GM12864 (cell line): ENCODE measurements at places on chromosomes 7 and 10.

DNA sequence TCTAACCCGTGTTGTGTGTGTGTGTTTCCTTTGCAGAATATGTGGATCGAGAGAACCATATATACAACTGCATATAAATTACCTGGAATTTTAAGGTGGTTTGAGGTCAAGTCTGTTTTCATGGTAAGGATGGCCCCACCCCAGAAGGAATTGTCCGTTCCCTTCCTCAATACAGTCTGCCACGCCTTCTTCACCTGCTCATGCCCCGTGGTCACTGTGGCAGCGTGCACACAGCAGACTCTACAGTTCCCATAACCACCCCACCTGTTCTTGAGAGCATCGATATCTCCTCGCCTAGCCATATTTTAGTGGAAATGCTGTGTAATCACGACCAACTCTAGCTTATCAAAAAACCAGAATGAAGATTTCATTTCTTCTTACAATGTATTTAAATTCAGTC, 134.0 kb upstream of the NPS start:
- no peak for DNase-seq

- no peak for DNase-seq
These were observed 6.8 kb downstream of the ATG9B start for GRCh38 chr7:151017370-151017952.

GRCh38 chr10:15789793-15790525, 70.2 kb upstream of the ITGA8 start:
- DNase-seq, result no peak

DNA sequence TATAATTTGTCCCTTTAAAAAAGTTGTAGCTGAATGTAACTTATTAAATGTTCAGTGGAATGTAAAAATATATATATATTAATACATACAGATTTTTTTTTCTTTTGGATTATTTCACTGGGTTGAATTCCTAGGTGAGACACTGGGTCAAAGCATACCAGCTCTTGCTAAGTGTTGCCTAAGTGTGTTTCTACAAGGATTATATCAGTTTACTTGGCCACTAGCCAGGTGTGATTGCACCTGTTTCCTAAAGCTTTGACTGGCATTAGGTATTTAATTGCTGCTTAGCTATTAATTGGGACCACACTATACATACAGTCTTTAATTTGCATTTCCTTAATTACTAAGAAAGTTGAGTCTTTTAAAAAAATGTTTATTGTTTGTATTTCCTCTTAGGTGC, 5.5 kb upstream of the ELOVL3 start:
- no peak for DNase-seq

DNA sequence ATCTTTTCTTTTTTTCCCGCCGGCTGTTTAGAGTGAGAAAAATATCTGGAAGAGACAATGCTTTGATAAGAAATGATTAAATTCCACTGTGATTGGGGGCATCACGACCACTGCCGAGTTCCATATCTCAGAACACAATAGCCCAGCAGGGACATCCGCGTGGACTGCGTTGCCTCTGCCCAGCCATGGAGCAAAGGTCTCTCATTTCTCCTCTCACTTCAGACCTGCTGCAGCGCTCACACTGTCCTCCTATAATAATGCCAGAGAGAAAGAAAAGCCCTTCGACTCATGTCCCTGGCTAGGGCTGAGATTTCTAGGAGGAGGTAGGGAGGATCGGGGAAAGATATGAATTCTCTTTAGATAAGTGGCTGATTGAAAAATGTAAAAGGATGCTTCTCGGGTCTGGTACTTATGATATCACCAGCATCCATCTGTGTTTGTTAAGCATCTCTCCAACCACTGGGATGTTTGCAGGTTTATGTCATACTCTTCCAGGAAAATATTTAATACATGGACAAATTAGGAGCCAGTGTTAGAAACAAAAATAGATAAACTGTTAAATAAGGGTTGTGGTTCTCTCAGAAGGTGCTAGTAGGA, 472.9 kb upstream of the AKR1E2 start:
- no peak for DNase-seq

GRCh38 chr7:15737601-15738000, 51.1 kb upstream of the MEOX2 start:
- DNase-seq, result no peak

- no peak for DNase-seq
These were observed 19.1 kb downstream of the CTBP2 start for GRCh38 chr10:125141150-125141859.

DNA sequence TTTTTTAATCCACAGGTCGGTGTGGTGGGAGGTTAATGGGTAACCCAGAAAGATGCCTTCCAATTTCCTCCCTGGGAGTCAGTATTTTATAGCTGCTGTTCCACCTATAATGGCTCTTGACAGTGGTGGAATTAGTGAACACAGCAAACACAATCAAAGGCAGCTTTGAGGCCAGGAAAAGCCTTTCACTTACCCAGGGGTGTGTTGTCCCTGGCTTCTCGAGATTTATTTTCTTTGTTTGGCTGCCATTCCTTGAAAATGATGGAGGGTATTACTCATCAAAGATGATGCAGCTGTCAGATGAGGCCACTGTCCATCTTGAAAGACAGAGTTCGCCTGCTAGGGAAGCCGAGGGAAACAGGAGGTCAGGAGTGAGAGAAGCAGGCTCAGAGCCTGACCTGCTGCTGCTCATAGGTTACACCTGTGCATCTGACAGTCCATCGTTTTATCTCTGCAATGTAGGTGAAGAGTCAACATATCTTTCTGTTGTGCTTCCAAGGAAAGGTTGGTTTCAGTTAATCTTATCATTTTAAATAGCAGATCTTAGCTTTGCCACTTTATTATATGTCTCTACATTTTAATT, 221.6 kb downstream of the XPNPEP1 start:
- no peak for DNase-seq

- DNase-seq, result no peak
These were observed 26.1 kb downstream of the ABCB1 start for GRCh38 chr7:87574630-87575029.

DNA sequence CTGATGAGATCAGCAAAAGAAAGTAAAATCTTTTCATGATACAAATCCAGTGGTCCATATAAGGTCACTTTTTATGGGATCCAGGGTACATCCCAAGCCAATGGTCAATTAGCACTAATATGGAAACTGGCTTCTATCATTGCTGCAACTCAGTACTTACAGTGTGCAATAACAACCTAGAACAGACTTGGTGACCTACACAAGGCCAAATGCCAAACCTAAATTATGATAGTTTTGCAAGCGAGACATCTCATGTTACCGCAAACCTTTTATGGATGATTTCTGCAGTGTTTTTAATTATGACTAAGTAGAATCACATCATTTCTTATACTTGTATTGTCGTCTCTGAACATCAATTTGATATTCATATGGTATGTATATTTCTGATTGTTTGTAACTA, 583.5 kb upstream of the SEMA3D start:
- DNase-seq, result no peak

DNA sequence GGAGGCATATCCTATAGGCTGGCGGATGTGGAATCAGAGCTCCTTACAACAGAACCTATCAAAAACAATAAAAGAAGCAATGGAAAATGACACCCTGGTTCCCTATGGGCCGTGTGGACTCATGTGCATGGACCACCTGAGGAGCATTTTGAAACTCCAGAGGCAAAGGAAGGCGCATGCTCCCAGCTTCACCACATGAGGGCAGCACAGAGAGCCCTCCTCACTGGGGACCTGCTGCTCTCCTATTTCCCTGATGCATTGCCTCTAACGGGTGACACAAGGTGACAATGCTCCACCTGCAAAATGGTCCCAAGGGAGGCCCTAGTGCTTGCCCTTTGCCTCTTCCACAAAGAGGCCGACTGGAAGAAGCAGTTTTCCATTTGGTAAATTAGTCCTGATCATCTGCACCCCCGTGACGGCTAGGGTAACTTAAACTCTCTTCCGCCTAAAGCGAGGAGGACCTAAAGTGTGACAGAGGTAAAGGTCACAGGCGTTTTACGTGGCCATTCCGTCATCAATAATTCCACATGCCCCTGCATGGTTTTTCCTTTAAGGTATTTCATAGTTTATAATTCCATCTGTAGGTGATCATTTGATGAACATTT, 67.7 kb downstream of the GPAM start:
- no peak for DNase-seq

DNA sequence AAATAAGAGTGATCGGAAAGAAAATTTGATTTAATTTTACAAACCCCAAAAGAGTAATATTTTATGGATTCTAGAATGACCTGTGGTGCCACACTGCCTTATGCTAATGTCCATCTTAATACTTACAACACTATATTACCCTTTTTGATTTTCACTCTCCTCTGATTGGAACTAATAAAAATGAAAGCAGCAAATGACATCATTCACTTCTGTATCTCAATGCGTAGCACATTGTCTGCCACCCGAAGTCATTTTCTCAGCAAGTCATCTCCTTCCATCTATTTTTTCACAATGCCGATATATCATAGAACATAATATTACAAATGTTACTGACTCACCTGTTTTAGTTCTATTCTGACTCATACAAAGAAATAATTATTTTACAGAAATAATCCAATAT, 127.5 kb upstream of the PCLO start:
- DNase-seq, result no peak

GRCh38 chr10:133163889-133164815, 4.1 kb downstream of the KNDC1 start:
- DNase-seq, result no peak

GRCh38 chr7:36614959-36615358, 109.3 kb downstream of the AOAH start:
- DNase-seq, result no peak

- peak; percentile 27 for DNase-seq
These were observed 844 bp downstream of the FBXW4 start for GRCh38 chr10:101693978-101694673.

- DNase-seq, result no peak
These were observed 9.1 kb downstream of the COMTD1 start for GRCh38 chr10:75226656-75227055.

- DNase-seq, result no peak
These were observed 1139.7 kb upstream of the CELF2 start for GRCh38 chr10:9877978-9878377.

DNA sequence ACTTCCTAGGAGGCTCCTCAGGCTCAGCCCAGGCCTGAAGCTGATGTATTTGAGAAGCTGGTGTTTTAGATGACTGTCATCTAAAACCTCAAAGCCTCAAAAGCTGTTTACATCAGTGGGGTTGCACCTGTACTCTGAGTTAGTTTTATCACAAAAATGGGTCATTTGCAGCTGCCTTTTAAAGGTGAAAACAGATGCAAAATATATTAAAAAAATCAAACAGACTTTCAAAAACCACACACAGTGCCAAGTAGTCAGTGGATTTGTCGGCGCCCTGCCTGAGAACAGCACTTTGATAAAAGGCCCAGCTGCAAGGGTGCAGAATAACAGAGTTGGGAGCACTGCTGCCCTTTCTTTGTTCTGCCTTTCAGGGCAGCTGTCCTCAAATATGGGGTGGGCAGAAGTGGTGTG, 103.0 kb downstream of the VOPP1 start:
- DNase-seq, result no peak
